ENCODE measurements at places on chromosomes 11 and 22.
A peak's percentile ranks its signal among the peaks of the same experiment; 100 is the strongest.

DNA sequence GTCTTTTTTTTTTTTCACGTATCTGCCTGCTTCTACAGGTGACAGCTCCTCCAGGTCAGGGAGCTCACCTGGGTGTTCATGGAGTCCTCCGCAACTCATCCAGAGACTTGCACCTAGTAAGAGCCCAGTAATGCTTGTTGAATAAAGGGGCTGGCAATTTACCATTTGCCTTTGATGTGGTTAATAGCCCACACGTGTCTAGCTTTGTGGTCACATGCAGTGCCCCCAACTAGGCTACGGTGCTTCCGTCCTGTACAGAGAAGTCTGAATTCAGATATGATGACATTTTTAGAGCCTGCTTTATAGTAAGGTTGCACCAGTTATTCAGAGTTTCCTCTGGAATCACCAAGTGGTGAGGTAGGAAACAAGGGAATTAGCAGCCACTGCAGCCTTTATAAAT lies 199.4 kb upstream of the MTMR2 start:
- DNase-seq = no peak

- no peak for DNase-seq
Measured at GRCh38 chr11:99589771-99590170, 569.0 kb downstream of the CNTN5 start.

GRCh38 chr22:17115236-17115635 lies 5.9 kb downstream of the TMEM121B start:
- no peak for DNase-seq

GRCh38 chr22:28817919-28818859 lies 17.8 kb upstream of the XBP1 start:
- peak; percentile 58 for DNase-seq

Measured in left renal pelvis (tissue), 4 donors.